Activated T-helper 1 cell treated with anti-CD3 and anti-CD28 coated beads, Interleukin-2, amount 50 U/mL, for 16 hours (primary cell): ENCODE measurements at places on chromosomes 7 and 10.

DNA sequence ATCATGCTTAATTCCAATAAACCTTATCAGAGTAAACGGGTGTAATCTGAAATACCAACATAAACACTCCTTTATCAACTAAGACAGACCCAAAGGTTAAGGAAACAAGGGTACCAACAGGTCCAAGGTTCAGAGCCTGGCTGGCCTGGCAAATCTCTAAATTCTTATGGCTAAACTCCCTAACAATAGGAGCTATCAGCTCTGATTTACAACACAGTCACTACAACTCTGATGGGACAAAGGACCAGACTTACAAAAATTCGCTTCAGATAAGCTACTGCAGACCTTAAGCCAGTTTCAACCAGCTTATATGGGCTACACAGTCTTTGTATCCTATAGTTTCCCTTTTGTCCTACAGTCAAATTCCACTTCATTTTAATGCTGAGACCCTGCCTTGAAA is 381.9 kb downstream of the ZWINT start:
- DNase-seq: no peak

DNA sequence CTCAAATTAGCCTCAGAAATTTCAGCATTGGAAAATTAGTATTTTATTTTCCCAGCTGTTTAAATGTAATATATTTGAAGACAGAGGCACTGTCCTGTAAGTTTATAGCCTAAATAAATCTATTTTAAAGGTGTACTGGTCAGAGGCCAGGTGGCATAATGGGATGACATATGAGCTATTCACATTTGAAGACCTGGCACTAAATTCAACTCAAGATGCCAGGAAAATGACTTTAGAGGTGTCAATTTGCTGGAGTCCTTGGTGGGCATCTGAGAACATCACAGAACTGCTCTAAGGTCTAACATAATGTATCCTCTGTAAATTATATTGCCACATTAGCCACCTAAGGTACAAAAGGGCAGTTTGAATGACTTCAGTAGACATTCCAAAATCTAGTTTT is 348.9 kb upstream of the BMPER start:
- no peak for DNase-seq

DNA sequence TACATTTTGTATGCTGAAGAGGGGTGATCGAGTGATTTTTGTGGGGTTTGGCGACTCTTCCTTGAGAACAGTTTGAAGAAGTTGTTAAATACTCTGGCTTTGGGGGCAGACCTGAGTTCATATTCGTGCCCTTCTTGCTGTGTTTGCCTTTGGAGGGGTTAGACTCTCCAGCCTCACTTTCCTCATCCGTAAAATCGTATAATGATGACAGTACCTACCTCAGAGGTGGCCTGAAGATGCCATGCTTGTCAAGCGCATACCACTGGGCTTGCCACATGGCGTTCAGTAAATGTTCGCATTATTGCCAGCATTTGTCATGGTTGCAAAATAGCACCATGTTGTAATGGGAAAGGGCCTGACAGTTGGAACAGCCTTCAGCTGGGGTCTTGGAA is 1.3 kb downstream of the STK17A start:
- DNase-seq: no peak

GRCh38 chr7:150435390-150436073 is 14.9 kb upstream of the GIMAP8 start:
- DNase-seq: no peak

DNA sequence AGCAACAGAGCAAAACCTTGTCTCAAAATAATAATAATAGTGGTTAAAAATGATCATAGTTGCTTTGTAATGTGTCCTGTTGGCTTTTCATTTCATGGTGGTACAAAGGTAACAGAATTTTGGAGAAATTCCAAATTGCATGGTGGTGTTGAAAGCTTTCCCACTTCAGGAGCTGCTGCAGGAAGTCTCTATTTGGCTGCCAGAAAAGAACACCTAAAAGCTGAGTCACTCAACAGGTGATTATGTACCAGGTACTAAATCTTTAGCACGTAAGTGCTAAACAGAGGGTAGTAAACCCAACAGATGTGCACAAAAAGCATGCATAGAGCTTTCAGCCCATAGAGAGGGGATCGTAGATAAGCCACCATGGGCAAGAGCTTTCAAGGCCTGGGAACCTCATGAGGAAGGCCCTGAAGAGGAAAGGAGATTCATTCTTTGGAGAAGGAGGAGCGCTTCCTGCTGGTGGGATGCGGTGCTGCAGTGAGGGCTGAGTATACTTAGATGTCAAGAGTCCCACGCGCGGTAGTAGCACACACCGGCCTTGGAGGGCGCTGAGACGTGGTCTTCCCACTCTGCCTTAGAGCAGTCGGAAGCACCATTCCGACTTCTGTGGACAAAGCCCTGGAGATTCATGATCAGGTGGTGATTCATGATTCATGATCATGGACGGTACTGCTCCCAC is 118.7 kb downstream of the RALA start:
- DNase-seq: no peak

DNA sequence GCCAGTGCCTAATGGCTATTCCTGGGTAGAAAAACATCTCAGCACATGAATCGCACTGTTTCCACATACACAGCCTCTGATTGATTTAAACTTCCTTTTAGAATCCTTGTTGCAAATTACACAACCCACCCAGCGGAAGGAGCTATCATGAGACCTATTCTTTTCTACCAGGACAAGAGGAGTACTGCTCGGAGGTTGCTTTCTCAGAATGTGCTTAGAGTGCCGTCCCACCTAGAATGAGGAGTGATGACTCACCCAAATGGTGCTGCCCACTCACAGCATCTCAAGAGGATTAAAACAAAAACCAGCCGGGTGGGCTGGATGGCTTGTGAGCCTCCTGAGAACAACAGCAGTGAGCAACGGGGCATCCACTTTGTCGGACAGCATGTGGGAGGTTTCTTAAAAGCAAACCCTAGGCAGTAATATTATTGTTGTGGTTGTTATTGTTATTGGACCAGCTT is 128.9 kb downstream of the DGKI start:
- DNase-seq: no peak

- DNase-seq: no peak
Measured at GRCh38 chr10:78170026-78170475, 136.4 kb downstream of the RPS24 start.

DNA sequence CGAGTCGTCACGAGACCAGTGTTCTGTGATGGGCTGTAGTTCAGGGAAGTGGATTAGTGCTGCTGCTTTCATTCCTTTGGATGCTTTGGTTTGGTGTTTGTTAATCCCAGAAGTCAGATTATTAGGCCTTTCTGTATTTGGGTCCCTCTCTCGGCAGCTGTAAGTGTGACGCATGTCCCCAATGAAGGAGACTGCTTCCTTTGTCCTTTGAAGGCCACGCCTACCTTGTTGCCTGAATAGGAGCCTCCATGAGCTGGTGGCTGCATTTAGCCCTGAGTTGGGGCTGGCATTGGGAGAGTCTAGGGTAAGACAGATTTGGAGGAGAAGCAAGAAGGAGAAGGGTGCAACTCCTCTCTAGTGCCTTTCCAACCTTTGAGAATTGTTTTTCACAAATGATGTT is 34.5 kb downstream of the DOCK1 start:
- DNase-seq: no peak

DNA sequence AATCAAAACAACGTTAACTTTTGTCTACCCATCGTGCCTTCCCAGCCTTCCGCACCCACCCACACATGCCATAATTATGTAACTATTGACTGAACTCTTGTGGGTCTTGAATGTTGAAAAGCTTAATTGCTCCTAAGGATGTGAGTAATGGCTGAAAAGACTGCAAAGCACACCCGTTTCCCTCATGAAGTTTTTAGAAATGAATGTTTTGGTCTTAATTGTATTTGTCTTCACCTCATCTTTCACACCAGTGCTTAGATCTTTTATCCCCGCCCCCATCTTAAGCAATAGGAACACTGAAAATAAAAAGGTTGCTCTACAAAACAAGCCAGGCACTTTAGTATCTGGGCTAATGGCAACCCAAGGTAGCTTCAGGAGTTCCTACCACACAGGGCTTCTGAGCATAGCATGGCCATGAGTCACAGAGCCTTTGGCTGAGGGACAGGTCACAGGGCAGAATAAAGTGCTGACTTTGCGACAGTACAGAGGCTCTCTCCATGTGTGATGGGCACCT is 690.5 kb downstream of the PARD3 start:
- no peak for DNase-seq

DNA sequence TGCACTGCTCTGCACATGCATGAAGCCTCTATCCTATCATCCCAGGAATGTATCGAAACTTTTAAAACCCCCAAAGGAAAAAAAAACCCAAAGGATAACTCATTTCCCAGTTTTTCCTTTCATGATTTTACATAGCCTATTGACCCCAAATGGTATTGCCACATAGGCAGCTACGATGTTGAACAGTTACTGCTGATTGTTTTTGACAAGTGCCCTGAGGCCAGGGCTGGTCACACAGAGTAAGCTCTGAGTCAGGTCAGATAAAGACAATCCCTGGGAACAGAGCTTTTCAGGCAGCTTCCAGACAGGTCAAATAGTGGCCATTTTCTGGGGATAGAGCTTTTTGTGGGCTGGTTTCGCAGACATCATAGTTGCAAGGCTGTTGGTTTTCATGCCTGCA is 52.1 kb downstream of the MYL10 start:
- DNase-seq: no peak

DNA sequence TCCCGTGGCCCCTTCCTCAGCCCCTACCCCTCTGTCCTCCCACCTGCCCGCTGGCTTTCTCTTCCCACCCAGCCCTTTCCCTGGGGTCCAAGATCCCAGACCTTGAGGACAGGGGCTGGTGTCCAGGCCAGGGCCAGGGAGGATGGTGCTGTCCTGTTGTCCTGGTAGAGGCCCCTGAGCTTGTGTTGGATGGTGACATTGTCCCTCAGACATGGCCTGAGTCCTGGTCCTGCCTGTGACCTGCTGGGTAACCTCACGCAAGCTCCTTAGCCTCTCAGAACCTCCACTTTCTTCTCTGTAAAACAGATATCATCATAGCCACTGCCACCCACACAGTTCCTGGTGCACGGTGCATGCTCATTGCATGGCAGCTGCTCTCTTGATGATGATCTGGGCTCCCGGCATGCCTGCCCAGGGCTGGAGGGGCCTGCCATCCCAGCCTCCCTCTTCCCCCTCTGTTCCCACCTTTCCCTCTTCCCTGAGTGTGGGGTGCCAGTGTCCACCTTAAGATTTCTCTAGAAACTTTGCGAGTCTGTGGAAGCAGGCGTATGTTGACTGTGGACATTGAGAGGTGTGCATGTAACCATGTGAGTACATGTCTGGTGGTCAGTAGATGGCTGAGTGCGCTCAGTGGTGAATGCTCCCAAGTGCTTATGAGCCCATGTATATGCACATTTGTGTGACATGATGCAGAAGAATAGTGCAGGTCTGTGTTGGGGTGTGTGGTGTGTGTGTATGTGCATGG is 60.4 kb downstream of the NEURL1 start:
- no peak for DNase-seq

DNA sequence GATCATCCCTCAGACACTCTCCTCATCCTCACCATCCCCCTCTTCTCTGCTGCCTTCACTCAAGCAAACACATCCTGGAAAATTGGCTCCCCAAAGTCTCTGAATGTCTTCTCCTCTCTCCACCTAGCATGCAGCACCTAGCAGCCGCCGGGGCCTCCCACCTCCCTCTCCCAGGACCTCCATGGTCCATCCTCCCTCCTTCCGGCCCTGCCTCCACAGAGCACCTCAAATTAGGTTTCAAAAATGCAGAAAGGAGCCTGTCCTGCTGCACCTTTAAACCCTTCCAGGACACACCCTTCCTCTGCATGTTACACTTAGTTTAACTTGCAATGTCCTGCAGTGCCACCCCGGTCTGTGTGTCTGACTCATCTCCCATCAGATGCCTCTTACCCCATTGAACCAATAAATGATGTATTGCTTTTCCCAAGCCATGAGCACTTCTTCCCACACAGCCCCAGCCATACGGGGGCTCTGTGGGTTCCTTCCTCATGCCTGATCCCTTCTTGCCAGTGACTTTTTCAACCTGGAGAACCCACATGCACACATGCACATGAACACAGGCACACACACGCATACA is 582.5 kb upstream of the MGMT start:
- DNase-seq: no peak

GRCh38 chr10:110788620-110789385 is 82.9 kb upstream of the PDCD4 start:
- DNase-seq: no peak

GRCh38 chr10:25896421-25896820 is 37.6 kb upstream of the MYO3A start:
- DNase-seq: no peak

- DNase-seq: no peak
Measured at GRCh38 chr10:71426058-71426605, 29.4 kb downstream of the CDH23 start.

- no peak for DNase-seq
Measured at GRCh38 chr7:18290223-18290622, 205.3 kb upstream of the HDAC9 start.

DNA sequence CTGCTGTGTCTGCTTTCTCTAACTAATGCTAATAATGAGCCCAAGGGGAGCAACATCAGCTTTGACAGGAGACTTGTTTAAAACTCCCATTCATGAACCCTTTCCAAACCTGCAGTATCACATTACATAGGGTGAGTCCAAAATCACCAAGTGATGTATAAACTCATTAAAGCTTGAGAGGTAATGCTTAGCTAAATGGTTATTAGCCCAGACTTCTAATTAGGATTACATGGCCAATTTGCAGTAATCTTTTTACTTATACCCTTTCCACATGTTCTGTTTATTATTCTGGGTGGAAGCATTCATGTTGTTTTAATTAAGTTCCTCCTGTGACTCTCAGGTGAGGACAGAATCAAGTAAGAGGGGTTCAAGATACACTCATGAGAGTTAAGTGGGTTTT is 17.5 kb downstream of the ZNF138 start:
- DNase-seq: no peak

GRCh38 chr10:28668363-28669226 is 8.7 kb upstream of the BAMBI start:
- peak; percentile 24 for DNase-seq

DNA sequence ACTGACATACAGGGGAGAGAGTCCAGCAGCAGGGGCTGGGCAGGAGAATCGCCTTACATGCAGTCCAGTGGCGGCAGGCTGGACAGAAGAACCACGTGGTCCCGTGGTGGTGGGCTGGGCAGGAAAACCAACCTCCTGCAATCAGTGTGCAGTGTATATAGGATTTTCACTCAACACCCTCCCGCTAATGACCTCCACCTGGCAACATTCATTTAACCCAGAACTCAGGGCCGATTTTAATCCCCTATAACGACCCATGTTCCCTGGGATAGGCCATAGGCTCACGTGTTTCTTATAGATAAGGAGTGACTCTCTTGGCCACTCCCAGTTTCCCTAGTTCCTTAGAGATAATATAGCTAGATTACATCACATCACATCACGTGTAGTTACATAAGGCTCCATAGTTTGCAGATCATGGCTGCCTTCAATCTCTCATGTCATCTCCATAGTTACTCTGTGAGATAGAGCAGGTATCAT is 19.4 kb downstream of the MTURN start:
- DNase-seq: no peak

DNA sequence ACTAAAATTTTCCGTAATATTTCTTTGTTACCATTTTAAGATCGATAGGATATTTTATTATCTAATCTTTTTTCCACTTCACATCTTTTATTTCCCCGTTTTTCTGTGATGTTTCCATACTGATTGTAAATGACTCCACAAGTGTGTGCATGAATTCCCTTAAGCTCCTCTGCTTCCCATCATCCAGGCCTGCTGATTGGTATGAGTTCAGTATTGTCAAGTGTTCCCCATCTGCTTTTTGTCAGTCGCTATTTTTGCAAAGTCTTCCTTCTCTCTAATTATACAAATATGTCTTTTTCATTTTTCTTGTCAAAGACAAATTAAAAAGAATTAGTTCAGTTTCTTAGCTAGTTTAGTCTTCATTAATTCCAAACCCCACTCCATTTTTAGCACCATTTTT is 184.7 kb downstream of the EXOC4 start:
- DNase-seq: no peak
